BJ (cell line): ENCODE measurements at places on chromosomes 1 and 21.

- DNase-seq, result no peak
Measured at GRCh38 chr1:182330303-182330702, 61.3 kb downstream of the GLUL start.

- no peak for DNase-seq
Measured at GRCh38 chr1:119766374-119766794, 2.3 kb downstream of the HMGCS2 start.

GRCh38 chr1:218900615-218901014, 273.1 kb upstream of the LYPLAL1 start:
- no peak for DNase-seq

- DNase-seq, result no peak
Measured at GRCh38 chr1:239819096-239819495, 272.6 kb upstream of the FMN2 start.

DNA sequence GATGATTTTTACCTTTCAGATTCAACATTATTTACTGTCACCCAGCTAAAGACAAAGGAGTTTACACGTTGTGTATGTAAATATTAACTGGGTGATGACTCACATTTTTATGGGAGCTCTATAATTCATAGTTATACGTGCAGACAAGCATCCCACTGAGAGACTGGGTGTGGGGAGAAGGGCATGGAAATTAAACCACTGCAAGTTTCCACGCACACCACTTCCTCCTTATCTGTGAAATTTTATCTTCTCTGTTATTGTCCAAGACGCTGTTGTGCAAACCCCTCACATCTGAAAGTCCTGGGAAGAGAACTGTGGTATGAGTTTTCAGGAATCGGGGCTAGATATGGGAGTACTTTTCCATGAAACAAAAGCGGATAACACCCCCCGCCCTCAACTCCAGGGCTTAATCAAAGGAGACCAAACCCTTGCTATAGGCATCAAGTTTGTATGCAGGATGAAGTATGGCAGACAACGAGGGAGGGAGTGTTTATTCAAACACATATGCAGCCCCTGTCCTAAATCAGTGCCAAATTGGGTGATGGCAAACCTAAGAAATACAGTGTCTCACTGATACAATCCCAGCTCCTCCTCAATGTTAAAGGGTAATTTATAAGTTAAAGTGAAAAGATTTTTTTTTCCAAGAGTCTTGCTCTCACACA, 23.3 kb upstream of the DPT start:
- no peak for DNase-seq

GRCh38 chr1:16394977-16395376, 27.9 kb downstream of the SZRD1 start:
- DNase-seq, result no peak
